ENCODE measurements at places on chromosomes 7 and 10.

GRCh38 chr10:63265683-63266235 is 132.6 kb downstream of the NRBF2 start:
- no peak for DNase-seq

DNA sequence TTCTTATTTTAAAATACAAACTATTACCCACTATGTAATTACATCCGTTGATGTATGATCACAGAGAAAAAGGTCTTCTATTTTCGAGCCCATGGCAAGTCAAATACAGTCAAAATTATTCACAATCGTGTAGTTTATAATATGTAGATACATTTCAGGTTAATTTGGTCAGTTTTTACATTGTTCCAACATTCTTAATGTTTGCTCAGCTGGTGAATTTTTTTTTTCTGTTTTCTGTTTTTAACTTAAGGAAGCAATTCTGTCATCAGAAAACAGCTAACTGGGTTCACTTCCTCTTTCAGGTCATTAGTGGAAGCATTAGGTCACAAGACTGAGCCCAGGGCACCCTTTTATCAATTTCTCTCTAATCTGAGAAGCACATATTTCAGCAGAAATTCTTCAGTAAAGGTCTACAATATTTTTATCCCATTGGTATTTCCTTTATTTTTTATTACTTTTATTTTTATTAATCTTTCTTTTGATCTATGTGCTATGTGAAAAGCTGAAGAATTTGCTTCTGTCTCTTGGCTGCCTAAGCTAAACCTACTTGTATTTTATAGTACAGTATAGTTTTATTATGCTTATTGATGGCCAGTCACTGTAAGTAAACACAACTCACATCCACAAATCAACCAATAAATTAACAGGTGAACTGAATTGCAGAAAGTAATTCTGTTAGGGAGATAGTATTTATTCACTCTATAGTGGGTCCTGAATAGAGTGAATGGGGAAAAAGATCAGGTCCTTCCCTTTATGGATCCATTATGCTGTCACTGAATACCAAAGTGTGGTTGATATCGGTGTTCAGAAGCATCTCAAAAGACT is 84.6 kb downstream of the ICA1 start:
- no peak for DNase-seq

- no peak for DNase-seq
These were observed 2.8 kb downstream of the DUSP5 start for GRCh38 chr10:110500515-110500905.

DNA sequence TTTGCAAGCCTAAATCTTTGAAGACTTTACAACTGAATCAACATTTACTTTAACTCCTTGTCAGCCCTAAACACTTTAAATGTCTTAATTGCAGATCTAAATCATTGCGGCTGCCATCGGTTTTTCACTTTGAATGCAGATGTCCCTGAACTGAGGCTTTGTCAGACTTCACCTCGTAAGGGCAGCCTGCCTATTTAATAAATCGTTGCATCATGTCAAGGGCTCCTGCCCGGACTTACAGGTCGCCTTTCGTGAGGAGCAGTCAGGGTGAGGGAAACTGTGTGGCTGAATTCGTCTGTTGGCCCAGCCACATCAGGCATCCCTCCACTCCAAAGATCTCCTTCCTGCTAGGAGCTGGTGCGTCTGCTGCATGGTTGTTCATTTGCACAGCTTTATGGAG is 368.2 kb upstream of the NPVF start:
- DNase-seq = no peak

GRCh38 chr7:105191331-105191730 is 177.3 kb downstream of the KMT2E start:
- DNase-seq = no peak

GRCh38 chr10:33381451-33382215 is 47.2 kb upstream of the NRP1 start:
- no peak for DNase-seq

DNA sequence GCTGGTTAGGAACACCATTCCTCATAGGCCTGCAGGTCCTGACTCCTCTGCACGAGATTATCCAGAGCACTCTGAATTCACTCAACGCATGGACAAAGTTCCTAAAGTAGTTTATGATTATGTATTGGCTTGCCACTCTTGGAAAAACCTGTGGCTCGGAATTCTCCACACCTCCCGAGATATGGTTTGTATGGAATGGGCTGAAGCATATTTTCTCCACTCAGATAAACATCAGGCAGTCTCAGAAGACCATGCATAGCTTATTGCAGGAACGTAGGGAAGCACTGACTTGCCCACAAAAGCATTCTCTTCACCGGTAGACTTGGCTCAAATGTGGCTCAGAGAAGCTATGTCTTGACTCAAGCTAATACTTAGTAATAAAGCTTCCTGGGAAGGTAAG is 338.6 kb upstream of the NFE2L3 start:
- no peak for DNase-seq

DNA sequence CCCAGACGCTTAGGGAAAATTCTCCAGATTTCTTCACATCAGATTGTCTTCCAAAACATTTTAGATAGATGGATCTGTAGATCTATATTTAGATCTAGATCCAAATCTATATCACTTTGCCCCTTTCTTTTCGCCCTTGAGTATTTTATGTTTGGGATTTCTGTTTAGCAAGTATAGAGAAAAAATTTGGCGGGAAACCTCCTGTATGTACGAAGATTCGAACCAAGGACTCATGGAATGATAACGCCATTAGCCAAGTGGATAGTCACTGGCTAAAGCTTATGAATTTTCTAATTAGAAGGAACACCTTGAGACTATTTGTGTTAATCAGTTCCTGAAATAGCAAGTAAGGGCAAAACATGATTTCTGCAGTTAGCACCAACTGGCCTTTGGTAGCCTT is 1.2 kb downstream of the THNSL1 start:
- no peak for DNase-seq

DNA sequence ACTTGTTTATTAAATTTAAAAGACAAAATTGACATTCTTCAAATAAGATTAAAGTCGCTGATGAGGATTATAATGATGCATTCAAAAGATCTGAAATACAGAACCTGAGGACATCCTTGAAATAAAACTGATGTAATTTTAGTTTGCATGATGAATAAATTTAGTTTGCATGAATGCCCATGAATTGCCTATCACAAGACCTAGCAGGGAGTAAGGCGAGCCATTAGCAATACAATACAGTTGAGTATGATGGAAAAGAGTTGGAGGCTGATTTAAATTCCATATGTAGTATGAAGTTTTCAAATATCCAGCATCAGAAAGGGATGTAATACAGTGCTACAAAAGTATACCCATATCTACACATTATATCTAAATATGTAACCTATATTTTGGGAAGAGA is 321.3 kb downstream of the CACNA2D1 start:
- DNase-seq = no peak

DNA sequence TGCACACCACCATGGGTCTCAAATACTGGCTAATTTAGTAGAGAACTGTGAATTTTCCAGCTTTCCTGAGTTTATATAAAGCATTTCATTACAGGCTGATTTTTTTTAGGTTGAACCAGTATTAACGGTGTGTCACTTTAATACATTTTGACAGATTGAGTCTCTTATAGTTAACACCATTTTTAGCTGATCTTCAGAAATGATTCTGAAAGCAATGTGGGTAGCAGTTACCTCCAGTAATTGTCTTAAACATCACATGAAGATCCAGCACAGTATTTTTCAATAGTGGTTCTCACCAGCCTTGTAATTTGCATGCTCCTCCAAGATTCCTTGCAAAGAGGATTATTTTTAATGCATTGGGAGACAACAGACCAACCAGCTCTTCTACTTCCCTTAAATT is 693.6 kb downstream of the PHTF2 start:
- DNase-seq = no peak

DNA sequence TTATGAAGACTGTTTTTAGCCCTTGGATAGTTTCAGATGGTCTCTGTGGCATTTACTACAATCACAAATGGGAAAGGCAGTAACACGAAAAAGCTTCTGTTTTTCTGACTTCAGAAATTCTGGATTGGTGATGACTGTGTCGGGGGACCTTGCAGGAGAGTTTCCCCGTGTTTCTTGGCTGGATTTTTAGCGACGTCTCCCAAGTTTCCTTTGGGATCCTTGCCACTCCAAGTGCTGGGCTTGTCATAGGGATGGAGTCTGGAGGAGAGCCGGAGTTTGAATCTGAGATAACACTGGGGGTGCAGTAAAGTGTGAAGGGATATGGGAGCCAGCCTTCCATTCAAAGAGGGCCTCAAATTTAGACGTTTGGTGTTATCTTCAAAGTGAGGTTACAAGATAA is 179.0 kb downstream of the SNX10 start:
- DNase-seq = no peak

DNA sequence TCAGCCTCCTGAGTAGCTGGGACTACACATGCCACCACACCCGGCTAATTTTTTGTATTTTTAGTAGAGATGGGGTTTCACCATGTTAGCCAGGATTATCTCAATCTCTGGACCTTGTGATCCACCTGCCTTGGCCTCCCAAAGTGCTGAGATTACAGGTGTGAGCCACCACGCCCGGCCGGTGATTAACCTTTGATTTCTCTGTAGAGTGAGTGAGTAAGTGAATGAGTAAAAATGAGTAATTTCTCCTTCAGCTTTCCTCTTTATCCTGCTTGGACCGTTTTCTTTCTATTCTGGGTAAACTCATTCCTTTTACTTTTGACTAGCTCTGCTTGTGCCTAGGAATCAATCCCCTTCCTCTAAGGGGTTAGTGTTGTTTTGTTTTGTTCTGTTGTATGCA is 36.8 kb downstream of the ST7 start:
- no peak for DNase-seq

GRCh38 chr10:125343118-125343925 is 183.0 kb upstream of the CTBP2 start:
- DNase-seq = no peak

- DNase-seq = no peak
These were observed 6.8 kb downstream of the LDB1 start for GRCh38 chr10:102113261-102113955.

DNA sequence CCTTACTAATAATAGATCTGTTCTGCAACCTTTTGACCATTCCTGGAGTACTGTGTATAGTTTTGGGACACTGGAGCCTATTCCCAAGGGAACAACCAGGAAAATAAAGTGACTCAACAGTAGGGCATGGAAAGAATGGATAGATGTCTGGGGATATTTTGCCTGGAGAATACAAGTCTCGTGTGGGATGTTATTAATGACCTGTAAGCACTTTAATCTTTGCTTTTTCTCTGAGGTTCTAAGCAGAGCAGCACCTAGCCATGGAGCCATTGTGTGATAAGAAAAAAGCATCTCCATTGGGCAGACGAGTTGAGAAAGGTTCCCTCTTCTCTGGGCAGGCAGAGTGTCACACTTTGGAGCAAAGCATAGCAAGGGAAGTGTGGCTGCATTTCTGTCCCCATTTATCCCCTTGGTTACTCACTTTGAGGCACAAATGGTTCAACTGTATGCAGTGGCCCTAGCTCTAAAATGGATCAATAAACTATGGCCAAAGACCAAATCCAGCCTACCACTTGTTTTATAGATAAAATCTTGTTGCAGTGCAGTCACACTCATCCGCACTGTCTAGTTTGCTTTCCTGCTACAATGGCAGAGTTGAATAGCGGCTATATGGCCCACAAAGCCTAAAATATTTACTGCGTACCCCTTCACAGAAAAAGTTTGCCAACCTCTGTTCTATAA is 21.0 kb upstream of the CCDC71L start:
- no peak for DNase-seq

DNA sequence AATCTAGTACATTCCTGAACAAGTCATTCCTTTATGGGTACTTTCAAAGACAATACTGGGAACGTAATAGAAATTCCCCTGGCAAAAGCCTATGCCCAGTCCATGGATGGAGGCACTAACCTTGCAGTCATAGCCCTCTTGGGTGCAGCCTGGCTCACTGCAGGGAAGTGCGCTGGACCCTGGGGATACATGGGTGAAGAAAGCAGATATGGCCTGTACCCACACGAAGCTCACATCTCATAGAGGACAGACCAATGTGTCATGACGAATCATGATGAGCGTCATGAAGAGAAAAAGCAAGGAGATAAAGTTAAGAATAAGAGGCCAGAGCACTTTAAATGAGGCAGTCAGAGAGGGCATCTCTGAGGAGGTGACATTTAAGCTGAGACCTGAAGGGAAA is 11.8 kb downstream of the PRLHR start:
- DNase-seq = no peak

GRCh38 chr7:107563081-107563774 is 492 bp downstream of the COG5 start:
- no peak for DNase-seq

DNA sequence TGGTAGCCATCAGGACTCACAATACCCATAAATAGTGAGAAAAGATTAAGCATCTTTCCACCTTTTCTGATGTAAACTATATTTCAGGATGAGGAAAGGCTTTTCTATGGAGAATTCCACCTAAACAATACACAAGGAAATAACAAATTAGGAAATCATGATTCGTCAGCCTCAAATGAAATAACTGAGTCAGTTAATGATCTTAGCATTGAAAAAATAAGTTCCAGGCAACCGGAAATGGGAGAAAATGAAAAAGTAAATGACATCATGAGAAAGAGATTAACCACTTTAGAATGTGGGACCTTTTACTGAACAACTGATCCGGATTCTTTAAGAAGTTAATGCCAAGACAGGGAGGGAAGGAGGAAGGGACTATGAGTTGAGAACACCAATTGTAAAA is 742.3 kb downstream of the TNS3 start:
- DNase-seq = no peak

DNA sequence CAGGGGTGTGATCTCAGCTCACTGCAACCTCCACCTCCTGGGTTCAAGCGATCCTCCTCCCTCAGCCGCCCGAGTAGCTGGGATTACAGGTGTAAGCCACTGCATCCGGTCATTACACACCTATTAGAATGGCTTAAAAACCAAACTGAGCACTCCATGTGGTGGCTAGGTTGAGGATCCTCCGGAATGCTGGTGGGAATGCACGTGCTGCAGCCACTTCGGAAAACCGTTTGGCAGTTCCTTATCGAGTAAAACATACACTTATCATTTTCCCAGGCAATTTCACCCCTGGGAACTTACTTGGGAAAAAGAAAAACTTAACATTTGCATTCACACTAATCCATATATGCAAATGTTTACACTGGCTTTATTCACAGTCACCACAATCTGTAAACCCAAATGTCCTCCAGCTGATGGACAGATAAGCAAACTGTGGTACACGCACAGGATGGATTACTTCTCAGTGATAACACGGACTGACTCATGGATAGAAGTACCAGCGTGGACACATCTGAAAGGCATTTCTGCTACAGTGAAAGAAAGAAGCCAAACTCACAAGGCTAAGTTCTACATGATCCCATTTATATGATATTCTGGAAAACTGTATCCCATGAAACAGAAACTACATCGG is 20.4 kb downstream of the RFC2 start:
- no peak for DNase-seq

- no peak for DNase-seq
These were observed 491.1 kb upstream of the AKR1E2 start for GRCh38 chr10:4334871-4335270.

DNA sequence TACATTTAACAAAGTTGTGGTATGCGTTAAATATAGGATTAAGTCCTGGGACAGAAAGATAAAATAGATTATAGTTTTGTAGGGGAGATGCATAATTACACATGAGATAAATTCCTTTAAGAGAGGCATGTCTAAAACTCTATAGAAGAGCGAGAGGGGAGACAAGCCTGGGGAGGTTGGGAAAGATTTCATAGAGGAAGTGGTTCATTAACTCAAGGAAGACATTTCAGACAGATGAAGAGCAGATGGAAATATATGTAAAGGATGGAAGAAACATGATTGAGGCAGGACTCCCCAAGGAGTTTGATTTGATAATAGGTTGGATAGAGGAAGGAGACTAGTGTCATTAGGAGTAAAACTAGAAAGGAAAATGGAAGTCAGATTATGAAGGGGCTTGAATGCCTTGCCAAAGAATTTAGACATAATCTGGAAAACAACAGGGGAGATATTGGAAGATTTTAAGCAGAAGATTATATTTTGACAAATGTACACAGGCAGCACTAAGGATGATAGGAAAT is 96.1 kb downstream of the PHTF2 start:
- DNase-seq = no peak

Measured in activated T-cell treated with anti-CD3 and anti-CD28 coated beads for 1 hour (primary cell).